Hematopoietic multipotent progenitor cell treated with erythropoietin and hydrocortisone succinate and interleukin-3 and kit ligand, for 8 days (in vitro differentiated cells): ENCODE measurements at places on chromosomes 2 and 18.

- no peak for DNase-seq
Observed at GRCh38 chr2:205636549-205637319, 45.6 kb upstream of the NRP2 start.

DNA sequence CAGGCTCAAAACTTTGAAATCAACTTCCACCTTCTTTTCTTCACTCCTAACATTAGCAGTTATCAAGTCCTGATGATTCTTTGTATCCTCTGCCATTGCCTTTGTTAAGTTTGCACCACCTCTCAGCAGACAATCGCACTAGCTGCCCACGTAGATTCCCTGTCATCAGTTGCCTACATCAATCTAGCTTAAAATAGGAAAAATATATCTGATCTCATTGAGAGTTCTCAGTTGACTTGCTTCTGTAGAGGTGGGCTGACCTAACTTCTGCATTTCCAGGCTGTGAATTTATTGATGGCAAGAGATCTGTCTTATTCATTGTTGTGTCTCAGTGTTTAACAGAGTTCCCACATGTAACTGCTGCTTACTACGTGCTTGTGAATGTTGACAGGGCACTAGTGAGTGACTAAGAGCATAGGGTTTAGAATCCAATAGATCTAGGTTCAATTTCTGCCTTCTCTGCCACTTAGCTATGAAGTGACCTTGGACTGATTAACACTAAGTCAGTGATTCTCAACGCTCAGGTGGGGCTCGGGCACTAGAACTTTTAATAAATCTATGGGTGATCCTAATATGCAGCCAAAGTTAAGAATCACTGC lies 3.7 kb upstream of the INSIG2 start:
- no peak for DNase-seq

- DNase-seq: peak; percentile 52
Observed at GRCh38 chr2:119756837-119757236, 2.9 kb upstream of the PTPN4 start.

GRCh38 chr2:232516551-232516950 lies 3.6 kb upstream of the PRSS56 start:
- DNase-seq: no peak

GRCh38 chr18:48897531-48897930 lies 53.2 kb downstream of the SMAD7 start:
- DNase-seq: no peak

DNA sequence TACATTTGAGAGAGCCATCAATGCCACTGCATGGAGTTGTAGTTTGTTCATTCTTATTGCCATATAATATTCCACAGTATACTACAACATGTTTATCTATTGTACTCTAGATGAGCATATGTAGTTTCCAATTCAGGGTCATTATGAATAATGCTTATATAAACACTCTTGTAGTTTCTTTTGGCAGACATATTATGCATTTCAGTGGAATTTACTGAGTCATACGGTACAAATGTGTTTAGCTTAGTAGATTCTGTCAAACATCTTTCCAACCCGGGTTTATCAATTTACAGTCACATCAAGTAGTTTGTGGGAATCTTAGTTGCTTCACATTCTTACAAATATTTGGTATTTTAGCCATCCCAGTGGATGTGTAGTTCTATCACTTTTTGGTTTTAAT lies 161.1 kb downstream of the KCNH7 start:
- DNase-seq: no peak

DNA sequence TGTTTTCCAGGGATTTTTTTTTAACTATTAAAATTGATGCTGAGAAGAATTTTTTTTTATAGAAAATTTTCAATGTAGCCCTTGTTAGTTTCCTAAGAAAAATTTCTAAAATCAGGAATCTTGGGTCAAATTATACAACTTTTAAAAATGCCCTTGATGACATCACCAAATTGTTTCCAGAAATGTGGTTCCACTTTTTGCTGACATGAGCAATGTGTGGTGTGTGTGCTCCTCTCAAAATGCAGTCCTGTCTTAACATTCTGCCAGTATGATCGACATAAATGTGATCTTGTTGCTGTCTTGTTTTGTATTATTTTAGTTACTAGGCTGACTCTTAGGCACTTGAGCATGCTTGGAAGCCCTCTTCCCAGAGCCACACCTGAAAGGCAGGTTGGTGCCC lies 89.7 kb upstream of the ST6GAL2 start:
- DNase-seq: no peak

- peak; percentile 60 for DNase-seq
Observed at GRCh38 chr18:67199993-67200617, 316.4 kb downstream of the DSEL start.
